Activated T-helper 2 cell treated with anti-CD3 and anti-CD28 coated beads, Interferon-gamma antibody, Interleukin-2, Interleukin-4, amounts not matched to agents 10 μg/mL and 5 μg/mL and 100 μg/mL, durations not matched to agents 14 hours and 24 hours and 36 hours (primary cell): ENCODE measurements at places on chromosomes 4 and X.

DNA sequence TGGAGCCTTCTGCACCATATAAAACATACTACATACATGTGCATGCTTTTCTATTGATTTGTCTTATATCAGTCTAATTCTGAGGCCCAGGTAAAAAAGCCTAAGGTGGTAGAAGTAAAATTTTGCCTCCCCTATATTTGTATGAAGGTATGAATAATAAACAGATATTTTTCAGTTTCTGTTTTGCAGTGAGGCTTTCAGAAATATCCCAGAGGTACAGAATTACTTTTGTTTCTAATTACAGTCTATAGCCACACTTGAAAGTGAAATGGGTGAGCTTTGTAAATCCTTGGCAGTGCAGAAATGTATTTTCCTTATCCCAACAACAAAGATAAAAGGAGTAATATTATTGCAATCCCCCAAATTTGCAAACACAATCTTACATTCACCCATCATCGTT lies 59.5 kb downstream of the DDX60 start:
- DNase-seq: no peak

DNA sequence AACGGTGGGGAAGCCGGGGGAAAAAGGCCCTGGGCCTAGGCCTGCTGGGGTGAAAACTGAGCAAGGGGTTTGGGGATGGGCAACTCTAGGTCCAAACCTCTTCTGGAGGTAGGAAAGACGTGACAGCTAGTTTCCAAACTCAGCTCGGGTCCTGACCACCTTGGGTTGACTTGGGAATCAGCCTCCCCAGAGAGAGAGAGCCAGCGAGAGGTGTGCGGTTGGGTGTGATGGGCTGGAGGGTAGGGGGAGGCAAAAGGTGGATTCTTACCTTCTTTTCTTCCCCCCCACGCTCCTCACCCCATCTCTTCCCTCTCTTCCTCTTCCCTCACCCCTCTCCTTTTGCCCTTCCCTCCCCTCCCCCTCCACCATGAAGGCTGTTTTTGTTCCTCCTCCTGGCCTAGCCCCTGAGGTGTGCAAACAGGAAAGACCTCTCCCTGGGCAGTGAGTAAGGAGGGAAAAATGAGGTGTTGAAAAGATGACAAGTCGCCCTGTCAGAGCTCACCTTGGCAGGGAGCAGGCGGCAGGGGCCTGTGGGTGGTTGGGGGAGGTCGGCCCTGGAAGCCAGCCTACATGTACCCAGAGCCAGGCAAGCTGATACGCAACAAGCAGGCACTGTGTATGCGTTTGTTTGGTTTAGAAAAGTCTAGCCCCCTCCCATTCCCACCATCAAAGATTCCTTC lies 14.8 kb downstream of the PJA1 start:
- DNase-seq: no peak

DNA sequence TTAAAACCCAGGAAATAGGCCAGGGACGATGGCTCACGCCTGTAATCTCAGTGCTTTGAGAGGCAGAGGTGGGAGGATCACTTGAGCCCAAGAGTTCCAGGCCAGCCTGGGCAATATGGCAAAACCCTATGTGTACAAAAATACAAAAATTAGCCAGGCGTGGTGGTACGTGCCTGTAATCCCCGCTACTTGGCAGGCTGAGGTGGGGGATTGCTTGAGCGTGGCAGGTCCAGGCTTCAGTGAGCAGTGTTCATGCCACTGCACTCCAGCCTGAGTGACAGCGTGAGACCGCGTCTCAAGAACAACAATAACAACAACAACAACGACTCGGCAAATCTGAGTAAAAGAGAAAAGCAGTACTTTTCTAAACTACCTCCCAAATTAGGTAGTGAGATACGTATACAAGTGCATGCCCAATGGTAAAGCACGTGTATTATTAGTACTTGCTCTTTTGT lies 13.0 kb upstream of the NDUFC1 start:
- no peak for DNase-seq

GRCh38 chrX:3963980-3964379 lies 250.5 kb upstream of the PRKX start:
- DNase-seq: no peak

- no peak for DNase-seq
Observed at GRCh38 chr4:108458681-108459080, 161.7 kb upstream of the RPL34 start.

DNA sequence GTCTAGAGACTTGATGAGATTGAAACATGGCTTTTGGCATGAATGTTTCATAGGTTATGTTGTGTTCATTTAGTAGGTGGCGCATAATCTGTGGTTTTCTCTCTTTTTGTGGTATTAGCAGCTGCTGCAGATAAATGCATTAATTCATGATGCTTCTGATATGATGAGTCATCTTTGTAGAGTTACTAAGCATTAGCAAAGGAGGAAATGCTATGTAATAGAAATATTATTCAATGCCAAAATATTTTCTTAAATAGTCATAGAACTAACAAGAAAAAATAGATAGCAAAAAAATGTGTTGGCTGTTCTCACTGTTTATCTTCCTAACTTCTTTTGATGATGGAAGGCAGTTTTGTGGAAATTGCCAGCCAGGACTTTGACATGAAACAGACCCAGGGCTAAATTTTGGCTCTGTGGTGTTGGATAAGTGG lies 3.6 kb downstream of the ZXDB start:
- DNase-seq: no peak

GRCh38 chr4:87975466-87975865 lies at the start of gene SPP1:
TSS of gene SPP1 (plus strand) at chr4:87975714. CDS start at chr4:87976896, 1,182 bp downstream.
- peak; percentile 15 for DNase-seq
